CD8-positive, alpha-beta memory T cell (primary cell): ENCODE measurements at places on chromosomes 5 and 9. TPM values are rescaled to one million over a fixed set of nuclear protein-coding genes. Genes with fewer than 3 reads are reported as not detected.

- H3K36me3 ChIP-seq, result no peaks in the 10 kb centered on the region
- no peaks in the 10 kb centered on the region for H3K4me1 ChIP-seq
- no peak for DNase-seq
- H3K27me3 ChIP-seq, result peaks cover 3% of the 10 kb centered on the region
- no peak overlapping the region for H3K4me3 ChIP-seq
Observed at GRCh38 chr9:86741311-86742208, 205.7 kb downstream of the GAS1 start.

INIP gene
- total RNA-seq, result 44.9 TPM

PCDHGA1 gene
- total RNA-seq, result 0.09 TPM

DMRT3 gene
- total RNA-seq, result not detected

- DNase-seq, result no peak
- H3K27ac ChIP-seq, result no peak overlapping the region
- no peak overlapping the region for H3K4me3 ChIP-seq
- H3K4me1 ChIP-seq, result no peaks in the 10 kb centered on the region
- H3K36me3 ChIP-seq, result no peaks in the 10 kb centered on the region
- no peaks in the 10 kb centered on the region for H3K27me3 ChIP-seq
Observed at GRCh38 chr5:102218159-102218558, 77.9 kb downstream of the SLCO4C1 start.

CYSTM1 gene
- 13.9 TPM for total RNA-seq

DNA sequence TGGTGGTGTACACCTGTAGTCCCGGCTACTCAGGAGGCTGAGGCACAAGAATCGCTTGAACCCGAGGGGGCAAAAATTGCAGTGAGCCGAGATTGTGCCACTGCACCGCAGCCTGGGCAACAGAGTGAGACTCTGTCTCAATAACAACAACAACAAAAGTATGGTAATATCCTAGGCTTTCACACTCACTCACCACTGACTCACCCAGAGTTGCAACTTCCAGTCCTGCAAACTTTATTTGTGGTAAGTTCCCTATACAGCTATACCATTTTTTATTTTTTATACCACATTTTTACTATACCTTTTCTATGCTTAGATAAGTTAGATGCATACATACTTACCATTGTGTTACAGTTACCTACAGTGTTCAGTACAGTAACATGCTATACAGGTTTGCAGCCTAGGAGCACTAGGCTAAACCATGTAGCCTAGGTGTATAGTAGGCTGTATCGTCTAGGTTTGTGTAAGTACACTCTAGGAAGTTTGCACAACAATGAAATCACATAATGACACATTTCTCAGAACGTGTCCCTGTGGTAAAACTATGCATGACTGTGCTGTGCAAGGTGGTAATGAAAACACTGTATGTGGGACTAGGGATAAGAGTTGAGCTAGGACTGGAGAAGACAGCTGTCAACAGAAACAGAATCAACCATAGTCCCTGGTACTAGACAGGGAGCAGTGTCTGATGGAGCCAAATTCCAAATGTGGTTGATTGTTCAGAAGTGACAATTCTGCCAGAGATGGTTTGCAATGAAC, 109.5 kb upstream of the RAD23B start:
- H3K27ac ChIP-seq, result no peak overlapping the region
- no peak overlapping the region for H3K4me3 ChIP-seq
- H3K27me3 ChIP-seq, result no peaks in the 10 kb centered on the region
- no peak for DNase-seq
- H3K36me3 ChIP-seq, result no peaks in the 10 kb centered on the region
- no peaks in the 10 kb centered on the region for H3K4me1 ChIP-seq

SEMA6A gene
- total RNA-seq, result not detected
